ENCODE measurements at places on chromosomes 6 and 20. TPM values are rescaled to one million over a fixed set of nuclear protein-coding genes. Genes with fewer than 3 reads are reported as not detected.

RIPPLY2 gene
- total RNA-seq, result not detected

PPP1R14C gene
- 0.15 TPM for total RNA-seq

LGSN gene
- total RNA-seq, result not detected

ATP6V1G2 gene
- total RNA-seq, result 0.77 TPM

SLC22A2 gene
- total RNA-seq, result not detected

SIRPD gene
- not detected for total RNA-seq

MATN4 gene
- not detected for total RNA-seq

CLDN20 gene
- not detected for total RNA-seq

RAB44 gene
- not detected for total RNA-seq

FGD2 gene
- total RNA-seq, result not detected

ZKSCAN8 gene
- 14.8 TPM for total RNA-seq

PNPLA1 gene
- total RNA-seq, result not detected

OLIG3 gene
- not detected for total RNA-seq

LST1 gene
- not detected for total RNA-seq

GGT7 gene
- total RNA-seq, result 8.9 TPM

POU3F2 gene
- 1.1 TPM for total RNA-seq
